Daoy (cell line): ENCODE measurements at places on chromosomes 4 and X.

DNA sequence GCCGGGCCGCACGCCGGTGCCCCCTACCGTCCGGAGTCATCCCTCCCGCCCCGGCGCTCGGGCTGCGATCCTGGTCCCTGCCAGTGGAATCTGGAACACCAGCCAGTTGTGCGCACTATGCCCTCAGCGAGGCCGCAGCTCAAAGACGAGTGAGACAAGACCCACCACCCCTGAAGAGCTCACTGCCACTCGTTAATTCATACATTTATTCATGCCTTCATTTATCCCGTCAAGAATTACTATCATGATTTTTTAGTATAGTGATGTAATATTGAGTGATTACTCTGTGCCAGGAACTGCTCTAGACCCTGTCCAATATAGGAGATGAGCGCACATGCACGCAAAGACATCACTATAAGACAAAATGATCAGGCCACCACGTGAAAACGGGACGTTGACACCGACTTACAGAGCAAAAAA lies 247 bp upstream of the PPA2 start:
- peak; percentile 81 for DNase-seq

DNA sequence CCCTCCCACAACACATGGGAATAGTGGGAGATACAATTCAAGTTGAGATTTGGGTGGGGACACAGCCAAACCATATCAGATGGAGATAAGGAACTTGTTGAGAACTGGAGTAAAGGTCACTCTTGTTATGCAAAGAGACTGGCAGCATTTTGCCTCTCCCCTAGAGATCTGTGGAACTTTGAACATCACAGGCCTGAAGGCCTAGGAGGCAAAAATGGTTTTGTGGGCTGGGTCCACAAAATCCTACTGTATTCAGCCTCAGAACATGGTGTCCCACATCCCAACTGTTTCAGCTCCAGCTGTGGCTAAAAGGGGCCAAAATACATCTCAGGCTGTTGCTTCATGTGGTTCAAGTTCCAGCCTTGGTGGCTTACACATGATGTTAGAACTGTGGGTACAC lies 1247.8 kb upstream of the IGFBP7 start:
- DNase-seq, result no peak

GRCh38 chr4:147808447-147808846 lies 76.6 kb downstream of the ARHGAP10 start:
- DNase-seq, result no peak

DNA sequence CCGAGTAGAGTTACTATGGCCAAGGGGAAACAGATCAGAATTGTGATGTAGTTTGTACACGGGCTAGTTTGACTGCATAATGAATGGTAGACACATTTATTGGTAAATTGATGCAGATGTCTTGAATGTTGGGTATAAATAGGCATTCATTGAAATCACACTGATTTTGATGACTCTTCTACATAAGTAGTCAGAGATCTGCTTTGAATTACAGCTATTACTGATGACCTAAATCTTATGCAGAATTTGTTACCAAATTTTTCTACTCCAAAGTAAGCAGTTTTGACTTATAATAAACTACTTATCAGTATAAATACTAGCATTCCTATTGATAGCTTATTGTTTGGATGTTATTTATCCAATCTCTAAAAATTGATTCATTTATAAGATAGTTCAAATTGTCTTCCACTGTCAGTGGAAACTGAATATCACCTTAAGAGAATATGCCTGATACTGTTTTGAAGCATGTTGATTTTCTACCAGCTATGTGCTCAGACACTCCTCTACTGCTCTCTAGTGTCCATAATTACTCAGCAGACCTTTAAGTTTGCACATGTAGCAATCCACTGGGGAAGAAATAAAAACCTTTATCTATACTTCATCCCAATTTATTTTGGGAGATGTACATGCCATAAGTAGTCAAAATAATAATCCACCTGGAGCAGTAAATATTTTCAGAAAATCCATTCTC lies 120.3 kb downstream of the RASL11B start:
- peak; percentile 2 for DNase-seq

GRCh38 chrX:128601706-128602105 lies 549.5 kb upstream of the ACTRT1 start:
- no peak for DNase-seq

GRCh38 chrX:13854003-13854402 lies 37.1 kb upstream of the GPM6B start:
- no peak for DNase-seq

- DNase-seq, result no peak
Measured at GRCh38 chr4:145860446-145860845, 78.2 kb downstream of the ZNF827 start.

DNA sequence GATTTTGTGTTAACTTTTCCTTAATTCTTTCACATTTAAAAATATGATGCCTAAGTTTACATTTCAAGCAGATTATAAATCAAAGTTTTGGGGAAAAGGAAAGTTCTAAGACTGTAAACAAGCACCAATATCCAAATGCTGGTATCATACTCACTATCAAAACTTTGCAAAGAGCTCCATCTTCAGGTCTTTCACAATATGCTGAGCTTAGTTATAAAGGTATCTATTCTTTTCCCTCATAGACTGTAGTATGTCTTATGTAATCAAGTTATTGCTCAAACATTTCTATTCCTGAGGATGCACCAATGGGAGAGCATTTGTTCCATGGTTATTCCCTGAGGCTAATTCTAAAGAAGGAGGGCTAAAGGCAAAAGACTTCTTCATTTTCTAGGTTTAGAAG lies 207.9 kb upstream of the FAM241A start:
- DNase-seq, result no peak

- DNase-seq, result no peak
Measured at GRCh38 chr4:184811526-184812198, 14.1 kb downstream of the ACSL1 start.

GRCh38 chr4:6277139-6277802 lies 7.6 kb downstream of the WFS1 start:
- no peak for DNase-seq

DNA sequence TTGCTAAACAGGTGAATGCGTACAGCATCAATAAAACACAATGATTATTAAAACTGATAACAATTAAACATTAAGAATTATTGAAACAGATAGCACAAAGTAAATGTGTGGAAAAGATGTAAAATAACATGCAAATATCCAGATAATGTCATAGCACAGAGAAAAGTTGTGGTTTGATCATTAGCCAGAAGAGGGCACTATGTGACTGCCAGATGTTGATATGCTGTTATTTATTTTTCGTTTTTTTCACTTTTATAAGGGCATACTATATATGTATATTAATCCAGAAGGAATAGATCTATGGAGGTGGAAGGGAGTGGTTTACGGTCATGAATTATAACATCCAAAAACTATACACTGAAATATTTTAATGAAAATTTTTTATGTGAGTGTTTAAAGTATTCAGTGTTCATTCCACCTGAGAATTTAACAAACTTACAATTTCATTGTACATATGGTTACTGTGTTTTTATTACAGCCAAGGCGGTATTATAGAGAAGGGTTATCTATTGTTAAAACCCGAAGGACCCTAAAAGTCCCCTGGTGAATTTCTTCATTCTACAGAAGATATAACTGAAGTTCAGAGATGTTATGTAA lies 211.9 kb upstream of the UGT8 start:
- peak; percentile 9 for DNase-seq

- DNase-seq, result no peak
Measured at GRCh38 chrX:79096145-79096556, 48.3 kb upstream of the GPR174 start.

- peak; percentile 6 for DNase-seq
Measured at GRCh38 chr4:57043347-57044251, 64.9 kb downstream of the POLR2B start.

- DNase-seq, result peak; percentile 49
Measured at GRCh38 chr4:112296949-112297880, at the start of gene ALPK1. Gene ALPK1, plus strand, starts transcription at chr4:112297369.

GRCh38 chrX:19839770-19840254 lies 47.6 kb downstream of the SH3KBP1 start:
- no peak for DNase-seq

GRCh38 chr4:106481801-106482200 lies 113.2 kb upstream of the GIMD1 start:
- DNase-seq, result no peak

GRCh38 chrX:40153345-40154249 lies 55.8 kb upstream of the BCOR start:
- peak; percentile 69 for DNase-seq

GRCh38 chrX:117835034-117835433 lies 281.6 kb downstream of the KLHL13 start:
- no peak for DNase-seq

GRCh38 chrX:70505451-70505841 lies 60.8 kb downstream of the DLG3 start:
- no peak for DNase-seq

DNA sequence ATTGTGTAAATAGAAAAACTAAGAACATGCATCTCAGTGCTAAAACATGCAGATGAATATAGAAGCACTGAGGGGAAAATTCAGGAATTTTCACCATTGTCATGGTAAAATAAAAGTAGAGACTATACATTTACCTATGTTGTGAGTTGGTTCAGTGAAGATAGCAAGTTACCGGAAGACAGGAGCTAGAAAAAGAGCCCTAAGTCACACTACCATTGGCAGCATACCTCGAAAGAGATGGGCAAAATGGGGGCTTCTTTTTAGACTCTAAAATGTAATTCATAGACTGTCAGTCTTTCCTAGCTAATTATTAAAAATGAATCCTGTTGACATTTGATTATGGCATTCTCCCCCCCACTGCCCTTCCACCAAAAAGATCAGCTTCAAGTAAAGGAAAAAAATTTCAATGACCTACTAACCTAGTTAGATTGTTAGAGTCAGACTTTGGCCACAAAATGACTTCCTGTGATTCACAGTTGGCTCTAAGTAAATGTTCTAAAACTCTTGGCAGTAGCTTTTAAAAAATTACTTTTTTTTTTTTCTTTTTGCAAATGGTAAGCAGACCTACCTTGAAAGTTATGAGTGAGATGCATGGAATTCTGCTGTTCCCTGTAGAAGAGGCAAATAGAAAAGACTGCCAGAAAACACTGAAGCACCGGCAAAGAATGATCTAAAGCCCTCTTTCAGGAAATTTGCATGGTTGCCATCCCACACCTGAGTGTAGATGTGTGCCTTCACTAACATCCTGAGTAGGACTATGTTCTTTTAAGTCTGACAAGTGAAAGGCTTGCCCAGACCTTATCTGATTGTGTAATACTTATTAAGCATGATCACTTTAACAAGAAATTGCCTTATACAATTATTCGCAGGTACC lies 26.4 kb upstream of the ARSJ start:
- DNase-seq, result peak; percentile 36

- peak; percentile 45 for DNase-seq
Measured at GRCh38 chr4:82268050-82268825, 105.6 kb downstream of the HNRNPD start.

- DNase-seq, result no peak
Measured at GRCh38 chrX:103685396-103685795, 1.1 kb downstream of the MORF4L2 start.

DNA sequence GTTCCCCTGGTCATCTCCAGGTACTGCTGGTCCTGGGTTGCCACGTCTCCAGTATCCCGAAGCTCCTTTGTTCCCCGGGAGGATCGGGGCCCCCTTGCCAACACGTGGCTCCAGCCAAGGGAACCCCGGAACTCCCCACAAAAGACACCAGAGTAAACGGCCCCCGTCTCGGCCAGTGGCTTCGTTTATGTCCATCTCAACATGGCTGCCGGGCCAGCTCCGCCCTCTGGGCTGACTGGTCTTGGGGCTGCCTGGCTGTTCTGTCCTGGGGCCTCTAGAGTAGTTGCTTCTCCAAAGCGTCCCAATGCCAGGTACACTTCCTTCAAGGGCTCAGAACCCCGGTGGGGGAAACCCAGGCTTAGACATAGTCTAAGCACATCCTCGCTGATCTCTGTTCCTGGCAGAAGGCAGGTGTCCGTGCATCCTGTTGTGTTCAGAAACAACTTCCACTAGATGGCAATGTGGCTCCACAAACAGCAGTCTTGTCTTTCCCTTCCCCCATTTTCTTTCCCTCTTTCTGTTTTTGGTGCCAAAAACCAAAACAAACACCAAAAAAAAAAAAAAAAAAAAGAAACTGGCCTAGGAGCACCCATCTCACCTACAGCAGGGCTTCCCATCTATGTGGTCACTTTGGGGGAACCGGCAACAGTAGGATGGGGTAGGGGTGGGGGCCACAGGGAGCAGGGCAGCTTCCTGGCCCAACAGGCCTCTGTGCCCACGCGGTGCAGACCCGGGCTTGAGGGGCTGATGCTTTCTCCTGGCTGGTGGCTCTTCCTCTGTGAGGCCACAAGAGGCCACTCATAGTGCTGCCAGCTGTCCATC lies 35.3 kb downstream of the NBDY start:
- DNase-seq, result peak; percentile 19

DNA sequence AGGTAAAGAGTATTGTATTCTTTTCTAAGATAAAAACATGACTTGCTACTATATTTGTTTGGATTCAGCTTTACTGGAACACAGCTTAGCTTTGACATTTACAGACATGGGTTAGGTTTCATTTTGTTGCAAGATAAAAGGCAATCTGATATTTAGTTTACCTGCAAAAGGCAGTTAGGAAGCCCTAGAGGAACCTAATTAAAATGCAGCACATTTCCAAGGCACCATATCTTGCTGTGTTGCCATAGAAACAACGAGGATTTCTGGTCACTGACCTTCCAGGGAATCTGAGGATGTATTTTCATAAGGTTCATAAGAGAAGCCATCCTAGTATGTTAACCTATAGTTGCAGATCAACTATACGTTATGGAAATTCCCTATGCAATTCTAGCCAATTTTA lies 116.0 kb downstream of the SNCA start:
- no peak for DNase-seq

DNA sequence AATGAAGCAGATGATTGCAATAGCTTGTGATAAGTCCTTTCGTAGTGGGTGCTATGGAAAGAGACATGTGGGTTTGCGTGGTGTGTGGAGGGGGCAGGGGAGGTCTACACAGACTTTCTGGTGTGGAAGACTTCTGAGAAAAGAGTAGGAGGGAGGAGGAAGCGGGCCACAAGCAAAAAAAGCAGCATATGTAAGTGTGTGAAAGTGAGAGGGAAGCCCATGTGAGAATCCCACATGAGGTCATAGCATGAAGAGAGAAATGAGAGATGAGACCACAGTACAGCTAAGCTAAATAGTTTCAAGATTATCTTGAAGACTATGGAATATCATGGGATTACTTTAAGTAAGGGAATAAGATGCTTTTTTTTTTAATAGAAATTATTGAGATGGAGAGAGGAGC lies 2039.9 kb upstream of the TENM3 start:
- DNase-seq, result no peak

- DNase-seq, result no peak
Measured at GRCh38 chrX:40761762-40762161, 26.4 kb upstream of the MED14 start.

DNA sequence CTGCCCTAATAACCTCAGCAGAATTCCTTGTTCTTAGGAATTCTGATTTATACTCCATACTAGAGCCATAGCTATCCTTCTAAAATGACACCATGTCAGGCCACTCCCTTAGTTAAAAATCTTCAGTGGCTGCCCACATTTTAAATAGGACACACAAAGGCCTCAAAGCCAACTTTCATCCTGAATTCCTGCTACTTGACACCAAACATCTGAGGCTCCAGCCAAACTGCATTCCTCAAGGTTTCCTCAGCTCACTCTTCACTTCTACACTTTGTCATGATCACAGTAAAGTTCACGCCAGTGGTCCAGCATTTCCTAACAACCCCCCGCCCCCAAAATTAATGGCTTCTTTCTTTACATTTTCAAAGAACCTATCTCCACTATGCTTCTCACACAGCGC lies 124.3 kb downstream of the ADGRA3 start:
- no peak for DNase-seq
